ENCODE measurements at places on chromosomes 6 and 20. TPM values are rescaled to one million over a fixed set of nuclear protein-coding genes. Genes with fewer than 3 reads are reported as not detected.

Gene LTB
- not detected for total RNA-seq

Gene SH3BGRL2
- total RNA-seq = 52.8 TPM

Gene ZNF311
- 0.68 TPM for total RNA-seq

Gene TNFRSF21
- total RNA-seq = 4.3 TPM

Gene HLA-DOA
- 14.3 TPM for total RNA-seq

Gene THEMIS
- total RNA-seq = not detected

Gene CRIP3
- 3.4 TPM for total RNA-seq

Gene RAD21L1
- 0.34 TPM for total RNA-seq

Gene HLA-DMA
- 28.5 TPM for total RNA-seq

Gene TMC2
- not detected for total RNA-seq

Gene TJAP1
- total RNA-seq = 29.1 TPM

Gene SGK1
- 419 TPM for total RNA-seq

Gene PLCB1
- 3.9 TPM for total RNA-seq

Gene MARCKS
- total RNA-seq = 55.6 TPM

Gene PLN
- 6.2 TPM for total RNA-seq

Gene APCDD1L
- total RNA-seq = 1.1 TPM

Gene AVP
- total RNA-seq = not detected

Gene GHRH
- not detected for total RNA-seq

Gene ANKRD66
- total RNA-seq = not detected

Gene FGD2
- 6.5 TPM for total RNA-seq

Gene ZKSCAN8
- 7.6 TPM for total RNA-seq

Gene CLIC1
- total RNA-seq = 420 TPM

Gene PRPH2
- total RNA-seq = 0.38 TPM

Gene ADGRF5
- 13.0 TPM for total RNA-seq

Gene BPIFA1
- total RNA-seq = not detected

Gene ZSCAN31
- 10.6 TPM for total RNA-seq

Gene ENPP4
- 11.0 TPM for total RNA-seq

Gene ABCC10
- total RNA-seq = 16.1 TPM

Gene APMAP
- 63.4 TPM for total RNA-seq

Gene PCNA
- total RNA-seq = 60.0 TPM

Gene ADAM33
- 16.5 TPM for total RNA-seq

Gene TNF
- 6.4 TPM for total RNA-seq

Gene TTI1
- 18.8 TPM for total RNA-seq

Gene NCOA3
- total RNA-seq = 57.1 TPM

Gene CLVS2
- total RNA-seq = 0.44 TPM

Gene BEND3
- total RNA-seq = 2.4 TPM

Gene SLC22A2
- total RNA-seq = not detected

Gene EPPIN
- not detected for total RNA-seq

Gene RBBP8NL
- 2.0 TPM for total RNA-seq

Gene PLTP
- total RNA-seq = 49.2 TPM

Gene RBM24
- 1.0 TPM for total RNA-seq

Gene C6orf15
- total RNA-seq = 10.9 TPM

Gene C6orf132
- 117 TPM for total RNA-seq

Gene C20orf204
- total RNA-seq = 5.1 TPM

Gene ANKS1A
- total RNA-seq = 34.6 TPM

Gene EPB41L2
- 12.2 TPM for total RNA-seq

Gene ZC2HC1B
- not detected for total RNA-seq

Gene OLIG3
- not detected for total RNA-seq

Gene PRRT1
- 0.42 TPM for total RNA-seq

Gene SYNDIG1
- total RNA-seq = not detected

Gene PHACTR1
- 5.1 TPM for total RNA-seq

Gene CENPQ
- total RNA-seq = 2.4 TPM
